ENCODE measurements at places on chromosomes 16 and 17. TPM values are rescaled to one million over a fixed set of nuclear protein-coding genes. Genes with fewer than 3 reads are reported as not detected.

DNA sequence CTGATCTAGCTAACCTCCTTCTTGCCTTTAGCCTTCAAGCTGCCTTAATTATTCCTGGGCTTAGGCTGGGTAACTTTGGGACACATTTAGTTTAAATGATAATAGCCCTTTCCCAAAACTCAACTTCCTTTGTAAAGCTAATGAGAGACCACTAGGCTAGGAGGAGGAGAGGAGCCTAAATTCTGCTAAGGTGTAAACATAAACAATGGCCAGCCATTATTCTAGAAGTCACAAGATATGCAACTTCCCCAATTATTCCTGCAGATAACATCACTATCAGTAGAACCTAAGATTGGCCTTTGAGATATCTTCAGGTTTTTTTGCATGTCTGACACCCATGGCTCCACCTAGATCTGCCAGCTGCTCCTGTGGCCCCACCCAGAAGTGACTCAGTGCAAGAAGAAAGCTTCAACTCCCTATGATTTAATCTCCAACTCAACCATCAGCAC lies 131.2 kb upstream of the FAM20A start:
- DNase-seq, result no peak

The C1QTNF1 gene
- total RNA-seq, result 20.3 TPM

- DNase-seq, result no peak
Measured at GRCh38 chr16:4803401-4803844, 990 bp upstream of the ROGDI start.

GRCh38 chr17:9529033-9529700 lies 46.5 kb downstream of the STX8 start:
- DNase-seq, result no peak

DNA sequence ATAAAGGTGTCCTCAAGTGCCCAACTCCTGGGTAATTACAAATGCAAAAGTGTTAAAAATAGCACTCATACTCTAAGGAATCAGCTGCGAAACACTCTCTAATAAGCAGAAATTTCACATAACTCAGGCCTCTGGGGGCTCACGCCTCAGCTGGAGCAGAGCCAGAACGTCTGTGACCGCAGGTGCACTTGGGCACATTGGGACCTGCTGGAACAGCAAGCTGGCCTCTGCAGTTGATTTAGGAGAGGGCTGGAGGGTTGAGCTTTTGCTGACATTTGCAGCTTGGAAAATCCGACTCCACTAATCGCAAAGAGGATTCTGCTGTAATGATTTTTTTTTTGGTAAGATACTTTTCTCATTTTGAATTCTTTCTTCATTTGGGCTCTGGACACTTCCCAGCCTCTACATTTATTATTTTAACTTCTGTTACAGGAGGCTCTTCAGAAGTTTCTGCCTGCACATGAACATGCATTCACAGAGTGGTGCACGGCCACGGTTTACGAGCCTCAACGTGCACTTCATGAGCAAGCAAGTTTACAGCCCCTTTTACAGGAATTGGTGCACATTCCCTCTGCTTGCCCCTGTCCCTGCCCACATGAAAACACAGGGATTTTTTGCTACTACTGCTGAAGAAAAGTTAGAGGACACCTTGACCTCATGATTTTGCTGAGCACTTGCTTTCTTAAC lies 4.1 kb upstream of the SNTB2 start:
- DNase-seq, result peak; percentile 41

DNA sequence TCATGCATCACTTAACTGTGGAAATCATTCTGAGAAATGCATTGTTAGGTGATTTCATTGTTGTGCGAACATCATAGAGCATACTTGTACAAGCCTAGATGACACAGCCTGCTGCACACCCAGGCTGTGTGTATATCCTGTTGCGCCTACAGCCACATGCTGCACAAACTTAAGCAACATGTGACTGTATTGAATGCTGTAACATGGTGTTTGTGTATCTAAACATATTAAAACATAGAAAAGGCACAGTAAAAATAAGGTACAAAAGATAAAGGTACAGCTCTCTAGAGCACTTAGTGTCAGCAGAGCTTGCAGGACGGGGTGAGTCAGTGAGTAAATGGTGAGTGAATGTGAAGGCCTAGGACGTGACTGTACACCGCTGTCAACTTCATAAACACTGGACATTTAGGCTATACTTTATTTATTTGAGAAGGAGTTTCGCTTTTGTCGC lies 11.9 kb downstream of the FOXK2 start:
- DNase-seq, result peak; percentile 49
